ENCODE measurements at places on chromosomes 6 and 20. TPM values are rescaled to one million over a fixed set of nuclear protein-coding genes. Genes with fewer than 3 reads are reported as not detected.
A peak's percentile ranks its signal among the peaks of the same experiment; 100 is the strongest.

GRCh38 chr20:46349742-46350056 lies 41.4 kb upstream of the CDH22 start:
- DNase-seq: no peak
- H3K27me3 ChIP-seq: no peaks in the 10 kb centered on the region
- H3K36me3 ChIP-seq: no peaks in the 10 kb centered on the region
- no peaks in the 10 kb centered on the region for H3K4me1 ChIP-seq
- H3K4me3 ChIP-seq: no peak overlapping the region

GRCh38 chr6:106997392-106998158 lies 23.0 kb upstream of the CD24 start:
- H3K4me1 ChIP-seq: no peaks in the 10 kb centered on the region
- peak; percentile 42 for DNase-seq
- H3K27me3 ChIP-seq: no peaks in the 10 kb centered on the region
- no peak overlapping the region for H3K4me3 ChIP-seq

DNA sequence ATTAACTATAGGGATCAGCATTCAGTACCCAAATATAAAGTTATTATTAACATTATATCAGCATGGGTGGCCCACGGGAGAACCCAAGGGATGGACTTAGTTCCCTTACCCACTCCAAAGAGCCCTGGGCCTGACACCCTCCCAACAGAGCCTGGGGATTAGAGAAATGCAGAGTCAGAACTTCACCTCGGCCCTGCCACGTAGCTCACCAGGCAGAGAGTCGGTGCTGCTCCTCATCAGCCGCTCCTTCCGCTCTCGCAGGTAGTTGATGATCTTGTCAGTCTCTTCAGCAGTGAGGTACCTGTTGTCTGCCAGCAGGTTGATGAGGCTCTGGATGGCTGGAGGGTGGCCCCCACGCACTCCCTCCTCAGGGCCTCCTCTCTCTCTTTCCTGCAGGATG lies 26.6 kb downstream of the NCOA5 start:
- no peak overlapping the region for H3K4me3 ChIP-seq
- H3K4me1 ChIP-seq: no peaks in the 10 kb centered on the region
- H3K36me3 ChIP-seq: peaks cover 21% of the 10 kb centered on the region
- H3K27ac ChIP-seq: no peak overlapping the region
- H3K27me3 ChIP-seq: no peaks in the 10 kb centered on the region

Gene FOXQ1
- 11.7 TPM for total RNA-seq

GRCh38 chr6:51740658-51741057 lies 346.8 kb downstream of the PKHD1 start:
- no peaks in the 10 kb centered on the region for H3K27me3 ChIP-seq
- no peaks in the 10 kb centered on the region for H3K36me3 ChIP-seq
- no peak overlapping the region for H3K27ac ChIP-seq
- no peaks in the 10 kb centered on the region for H3K4me1 ChIP-seq
- no peak for DNase-seq

GRCh38 chr6:135520781-135521180 lies 23.2 kb upstream of the AHI1 start:
- H3K27ac ChIP-seq: no peak overlapping the region
- no peak overlapping the region for H3K4me3 ChIP-seq
- no peaks in the 10 kb centered on the region for H3K36me3 ChIP-seq
- DNase-seq: no peak
- no peaks in the 10 kb centered on the region for H3K4me1 ChIP-seq

Gene ENPP1
- total RNA-seq: 6.8 TPM

Gene EYS
- not detected for total RNA-seq

Gene MOG
- total RNA-seq: not detected

Gene CARMIL1
- 4.0 TPM for total RNA-seq

DNA sequence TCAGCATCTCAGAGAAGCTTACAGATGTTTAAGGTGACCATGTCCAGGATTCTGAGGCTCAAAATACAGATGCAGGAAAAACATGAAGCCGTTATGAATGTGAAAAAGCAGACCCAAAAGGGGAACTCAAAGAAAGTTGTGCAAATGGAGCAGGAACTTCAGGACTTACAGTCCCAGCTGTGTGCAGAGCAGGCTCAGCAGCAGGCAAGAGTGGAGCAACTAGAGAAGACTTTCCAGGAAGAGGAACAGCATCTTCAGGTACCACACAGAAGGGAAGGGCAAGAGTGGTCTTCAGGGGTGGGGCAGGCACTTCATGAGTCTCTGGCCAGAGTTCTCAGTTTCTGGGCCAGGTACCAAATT lies 15.2 kb downstream of the RNF8 start:
- H3K27me3 ChIP-seq: no peaks in the 10 kb centered on the region
- H3K4me3 ChIP-seq: no peak overlapping the region
- no peaks in the 10 kb centered on the region for H3K4me1 ChIP-seq
- no peaks in the 10 kb centered on the region for H3K36me3 ChIP-seq
- no peak overlapping the region for H3K27ac ChIP-seq

GRCh38 chr6:11241793-11242201 lies 9.3 kb upstream of the NEDD9 start:
- no peak overlapping the region for H3K27ac ChIP-seq
- H3K27me3 ChIP-seq: no peaks in the 10 kb centered on the region
- H3K4me1 ChIP-seq: no peaks in the 10 kb centered on the region
- H3K4me3 ChIP-seq: no peak overlapping the region

GRCh38 chr20:2836035-2836434 lies 4.4 kb downstream of the PCED1A start:
- no peak overlapping the region for H3K4me3 ChIP-seq
- DNase-seq: no peak
- H3K36me3 ChIP-seq: no peaks in the 10 kb centered on the region
- no peaks in the 10 kb centered on the region for H3K27me3 ChIP-seq

Gene RNF39
- not detected for total RNA-seq

DNA sequence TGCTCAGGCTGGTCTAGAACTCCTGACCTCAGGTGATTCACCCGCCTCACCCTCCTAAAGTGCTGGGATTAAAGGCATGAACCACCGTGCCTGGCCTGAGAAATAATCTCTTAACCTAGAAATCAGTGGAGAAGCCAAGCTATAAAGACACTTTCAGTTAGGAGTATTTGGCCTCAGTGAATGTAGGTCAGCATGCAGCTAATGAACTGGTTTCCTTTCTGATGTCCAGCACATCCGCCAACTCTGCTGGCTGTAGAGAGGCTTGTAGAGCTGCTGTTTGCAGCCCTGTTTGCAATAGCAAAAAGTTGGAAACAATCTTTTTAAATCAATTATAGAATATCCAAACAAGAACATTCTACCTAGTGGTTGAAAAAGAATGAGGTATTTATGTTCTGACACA lies 42.4 kb upstream of the ELOVL5 start:
- no peaks in the 10 kb centered on the region for H3K27me3 ChIP-seq
- DNase-seq: no peak
- no peak overlapping the region for H3K4me3 ChIP-seq
- peaks cover 2% of the 10 kb centered on the region for H3K4me1 ChIP-seq

Gene PHACTR2
- 59.9 TPM for total RNA-seq

- H3K4me1 ChIP-seq: no peaks in the 10 kb centered on the region
- H3K27ac ChIP-seq: no peak overlapping the region
- no peaks in the 10 kb centered on the region for H3K36me3 ChIP-seq
- no peak overlapping the region for H3K4me3 ChIP-seq
- no peak for DNase-seq
These were observed 22.6 kb downstream of the GNAS-AS1 start for GRCh38 chr20:58828136-58828535.

Gene RAB5IF
- 118 TPM for total RNA-seq

GRCh38 chr20:48096957-48097890 lies 311.9 kb upstream of the SULF2 start:
- no peak for DNase-seq
- H3K27ac ChIP-seq: no peak overlapping the region
- no peak overlapping the region for H3K4me3 ChIP-seq
- no peaks in the 10 kb centered on the region for H3K36me3 ChIP-seq

DNA sequence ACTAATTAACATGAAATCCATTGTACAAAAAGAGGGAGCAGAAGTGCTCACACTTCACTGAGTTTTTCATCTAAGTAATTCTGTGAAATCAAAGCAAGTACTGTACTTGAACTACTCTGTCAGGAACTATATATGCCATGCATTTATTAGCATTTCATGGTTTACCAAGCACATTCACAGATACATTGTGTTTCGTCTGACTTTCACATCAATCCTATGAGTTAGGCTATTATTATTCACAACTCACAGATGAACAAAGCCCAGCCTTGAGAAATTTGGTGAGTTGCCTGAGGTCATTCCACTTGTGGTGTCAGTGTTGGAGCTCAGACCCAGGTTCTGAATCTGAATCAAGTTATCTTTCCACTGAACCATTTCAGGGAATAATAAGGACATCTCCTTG lies 33.7 kb upstream of the TENT5A start:
- no peak overlapping the region for H3K4me3 ChIP-seq
- no peaks in the 10 kb centered on the region for H3K4me1 ChIP-seq
- no peaks in the 10 kb centered on the region for H3K36me3 ChIP-seq

Gene NKX2-4
- total RNA-seq: not detected

- H3K4me1 ChIP-seq: no peaks in the 10 kb centered on the region
- H3K36me3 ChIP-seq: no peaks in the 10 kb centered on the region
- no peak overlapping the region for H3K27ac ChIP-seq
- DNase-seq: no peak
- no peak overlapping the region for H3K4me3 ChIP-seq
These were observed 42.4 kb downstream of the SSR1 start for GRCh38 chr6:7270320-7271204.

- H3K4me3 ChIP-seq: no peak overlapping the region
- no peak overlapping the region for H3K27ac ChIP-seq
- no peaks in the 10 kb centered on the region for H3K4me1 ChIP-seq
- no peak for DNase-seq
These were observed 30.2 kb downstream of the PKIB start for GRCh38 chr6:122640366-122640765.

- H3K4me1 ChIP-seq: no peaks in the 10 kb centered on the region
- no peak overlapping the region for H3K4me3 ChIP-seq
- no peak for DNase-seq
- H3K27ac ChIP-seq: no peak overlapping the region
- no peaks in the 10 kb centered on the region for H3K36me3 ChIP-seq
These were observed 22.1 kb downstream of the MAP3K4 start for GRCh38 chr6:161013695-161014094.

DNA sequence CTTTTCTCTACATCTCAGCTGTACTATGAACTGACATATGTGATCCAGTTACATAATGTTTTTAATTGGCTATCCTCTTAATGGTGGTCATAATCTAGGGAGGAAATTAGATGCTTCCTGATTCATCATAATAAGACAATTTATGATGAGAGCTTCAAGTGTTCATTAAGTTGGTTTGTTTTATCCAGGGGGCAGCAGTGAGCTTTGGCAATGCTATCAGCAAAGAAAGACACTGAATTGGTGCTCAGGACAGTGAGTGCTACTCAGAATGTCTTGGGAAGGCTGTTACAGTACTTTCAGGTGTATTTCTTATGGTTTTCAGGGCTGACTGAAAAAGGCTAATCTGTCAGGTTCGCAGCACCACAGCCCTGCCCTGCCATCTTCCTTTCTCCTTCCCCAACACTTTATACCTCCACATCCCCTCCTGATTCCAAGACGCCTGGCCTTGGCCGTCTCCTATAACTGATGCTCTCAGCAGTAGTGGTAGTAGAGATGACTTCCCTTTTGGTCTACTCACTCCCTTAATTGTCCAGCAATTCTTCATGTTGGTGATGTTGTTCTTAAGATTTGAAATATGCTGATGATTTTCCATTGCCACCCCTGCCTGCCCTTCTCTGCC lies 67.0 kb upstream of the TNFAIP3 start:
- H3K4me3 ChIP-seq: no peak overlapping the region
- H3K4me1 ChIP-seq: no peaks in the 10 kb centered on the region
- no peak for DNase-seq
- no peaks in the 10 kb centered on the region for H3K36me3 ChIP-seq

- no peak for DNase-seq
- H3K4me1 ChIP-seq: peaks cover 4% of the 10 kb centered on the region
- H3K4me3 ChIP-seq: no peak overlapping the region
- H3K36me3 ChIP-seq: no peaks in the 10 kb centered on the region
These were observed 5.8 kb upstream of the FOXQ1 start for GRCh38 chr6:1306133-1306532.

- no peak for DNase-seq
- no peaks in the 10 kb centered on the region for H3K27me3 ChIP-seq
- peak overlapping the region; percentile 79 for H3K4me3 ChIP-seq
- peak overlapping the region; percentile 90 for H3K27ac ChIP-seq
- H3K4me1 ChIP-seq: peaks cover 9% of the 10 kb centered on the region
These were observed 5.9 kb downstream of the TP53INP2 start for GRCh38 chr20:34709831-34710567.

Gene HSPA1L
- total RNA-seq: 2.8 TPM

- no peaks in the 10 kb centered on the region for H3K4me1 ChIP-seq
- H3K4me3 ChIP-seq: no peak overlapping the region
- DNase-seq: no peak
- H3K36me3 ChIP-seq: no peaks in the 10 kb centered on the region
- peaks cover 24% of the 10 kb centered on the region for H3K27me3 ChIP-seq
These were observed 272.0 kb downstream of the SMOC2 start for GRCh38 chr6:168712993-168713392.

- H3K36me3 ChIP-seq: peaks cover 28% of the 10 kb centered on the region
- DNase-seq: no peak
- peaks cover 40% of the 10 kb centered on the region for H3K4me1 ChIP-seq
These were observed 15.1 kb downstream of the BRD2 start for GRCh38 chr6:32983493-32983848.

Gene SMOC2
- total RNA-seq: 0.13 TPM

GRCh38 chr6:31397901-31398525 lies 5.4 kb upstream of the MICA start:
- peak overlapping the region; percentile 4 for H3K4me3 ChIP-seq
- H3K36me3 ChIP-seq: no peaks in the 10 kb centered on the region
- peaks cover 5% of the 10 kb centered on the region for H3K4me1 ChIP-seq
- H3K27me3 ChIP-seq: no peaks in the 10 kb centered on the region

Gene PPP1R14C
- total RNA-seq: not detected

Gene EFCAB8
- total RNA-seq: 1.1 TPM

- DNase-seq: no peak
- no peak overlapping the region for H3K4me3 ChIP-seq
These were observed 285.3 kb downstream of the CDC5L start for GRCh38 chr6:44672841-44673240.

DNA sequence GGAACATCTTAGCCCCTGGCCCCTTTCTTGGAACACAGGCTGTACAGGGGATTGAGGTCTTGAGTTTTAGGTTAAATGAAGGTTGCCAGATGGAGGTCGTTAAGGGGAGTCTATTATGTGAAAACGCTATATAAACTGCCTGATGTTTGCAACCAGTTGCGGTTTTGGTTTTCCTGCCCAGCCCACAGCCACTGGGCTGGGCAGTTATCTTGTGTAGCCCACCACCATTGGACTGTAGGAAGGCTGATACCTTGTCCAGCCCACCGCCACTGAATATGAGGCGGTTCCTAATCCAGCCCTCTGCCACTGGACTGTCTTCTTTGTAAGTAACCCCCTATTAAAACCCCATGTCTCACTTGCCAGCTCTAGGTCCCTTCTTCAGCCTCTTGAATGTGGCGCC lies 42.3 kb upstream of the COL21A1 start:
- no peaks in the 10 kb centered on the region for H3K27me3 ChIP-seq
- H3K4me3 ChIP-seq: no peak overlapping the region
- H3K27ac ChIP-seq: no peak overlapping the region
- H3K36me3 ChIP-seq: no peaks in the 10 kb centered on the region
- H3K4me1 ChIP-seq: peaks cover 5% of the 10 kb centered on the region
- DNase-seq: no peak

- H3K36me3 ChIP-seq: no peaks in the 10 kb centered on the region
- H3K4me1 ChIP-seq: no peaks in the 10 kb centered on the region
- no peaks in the 10 kb centered on the region for H3K27me3 ChIP-seq
These were observed 65.2 kb downstream of the EDN1 start for GRCh38 chr6:12355354-12355753.

GRCh38 chr6:65524232-65524631 lies 182.8 kb downstream of the EYS start:
- no peak for DNase-seq
- no peak overlapping the region for H3K4me3 ChIP-seq
- no peaks in the 10 kb centered on the region for H3K4me1 ChIP-seq
- H3K27me3 ChIP-seq: no peaks in the 10 kb centered on the region

- H3K4me1 ChIP-seq: no peaks in the 10 kb centered on the region
- H3K27ac ChIP-seq: no peak overlapping the region
- no peak for DNase-seq
- no peak overlapping the region for H3K4me3 ChIP-seq
- no peaks in the 10 kb centered on the region for H3K36me3 ChIP-seq
These were observed 1.0 kb downstream of the SCML4 start for GRCh38 chr6:107823047-107823557.

All from Panc1 (cell line).